ENCODE measurements at places on chromosomes 1 and 21.
A peak's percentile ranks its signal among the peaks of the same experiment; 100 is the strongest.

DNA sequence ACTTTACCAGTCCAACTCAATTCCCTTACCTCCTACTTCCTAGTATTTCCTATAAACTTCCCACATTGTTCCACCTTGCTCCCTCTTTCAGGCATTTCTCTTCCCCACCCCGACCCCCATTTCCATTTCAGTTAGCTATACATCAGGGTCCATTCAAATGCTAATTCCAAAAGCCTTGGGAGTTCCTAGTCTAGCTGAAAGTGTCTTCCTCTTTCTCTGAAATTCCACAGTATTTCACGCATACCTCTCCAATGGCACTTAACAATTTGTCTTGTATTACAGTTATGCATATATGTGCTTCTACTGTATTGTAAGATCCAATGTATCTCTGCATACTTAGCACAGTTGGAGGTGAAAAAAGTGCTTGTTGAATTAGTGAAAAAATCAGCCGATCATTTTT lies 94.9 kb downstream of the ZNF644 start:
- no peak for DNase-seq

GRCh38 chr1:64663668-64664067 lies 81.2 kb upstream of the RAVER2 start:
- no peak for DNase-seq

DNA sequence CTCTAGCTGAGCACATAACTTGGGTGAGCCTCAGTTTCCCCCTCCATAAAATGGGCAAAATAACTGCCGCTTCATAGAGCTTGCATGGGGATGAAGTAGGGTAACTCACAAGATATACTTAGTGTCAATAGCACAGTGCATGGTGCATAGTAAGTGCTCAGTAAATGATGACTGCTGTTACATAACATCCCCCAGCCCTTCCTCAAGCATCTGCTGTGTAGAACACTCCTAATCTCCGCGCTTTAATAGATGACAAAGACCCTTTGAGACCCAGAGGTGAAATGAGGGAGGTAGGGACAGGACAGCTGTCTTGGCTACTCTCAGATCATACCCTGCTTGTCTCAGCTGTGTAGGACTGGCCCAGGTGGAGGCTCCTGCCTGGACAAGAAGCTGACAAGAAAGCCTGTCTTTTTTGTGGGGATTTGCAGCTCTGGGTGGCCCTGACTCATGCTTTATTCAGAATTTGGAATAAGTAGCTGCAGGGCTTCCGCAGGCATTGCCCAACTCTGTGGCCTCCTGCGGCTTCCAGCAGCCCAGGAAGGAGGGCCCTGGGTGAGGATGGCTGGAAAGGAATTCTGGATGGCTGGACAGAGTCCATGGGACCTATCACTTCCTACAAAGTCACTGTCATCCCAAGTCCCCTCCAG lies 20.7 kb upstream of the PADI4 start:
- DNase-seq: peak; percentile 66

- no peak for DNase-seq
Observed at GRCh38 chr1:62435231-62436038, 1.4 kb upstream of the USP1 start.

DNA sequence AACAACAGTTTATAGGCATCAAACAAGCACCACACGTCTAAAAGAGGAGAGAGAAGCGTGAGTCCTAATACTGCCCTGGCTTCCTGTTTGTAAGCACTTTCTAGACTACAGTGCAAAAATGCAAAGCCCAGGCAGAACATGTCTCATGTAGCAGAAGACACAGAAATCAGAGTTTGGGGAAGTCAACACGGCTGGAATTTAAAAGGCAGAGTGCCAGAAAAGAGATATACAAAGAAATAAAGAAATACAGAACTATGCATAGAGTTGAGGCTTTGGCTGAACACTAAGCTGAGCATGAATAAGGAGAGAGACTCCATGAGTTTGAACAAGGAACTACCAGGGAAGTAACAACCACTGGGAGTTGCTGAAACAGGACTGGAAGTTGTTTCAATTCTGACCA lies 566.6 kb upstream of the NR5A2 start:
- no peak for DNase-seq

- no peak for DNase-seq
Observed at GRCh38 chr21:15362458-15362857, 297.7 kb upstream of the NRIP1 start.

DNA sequence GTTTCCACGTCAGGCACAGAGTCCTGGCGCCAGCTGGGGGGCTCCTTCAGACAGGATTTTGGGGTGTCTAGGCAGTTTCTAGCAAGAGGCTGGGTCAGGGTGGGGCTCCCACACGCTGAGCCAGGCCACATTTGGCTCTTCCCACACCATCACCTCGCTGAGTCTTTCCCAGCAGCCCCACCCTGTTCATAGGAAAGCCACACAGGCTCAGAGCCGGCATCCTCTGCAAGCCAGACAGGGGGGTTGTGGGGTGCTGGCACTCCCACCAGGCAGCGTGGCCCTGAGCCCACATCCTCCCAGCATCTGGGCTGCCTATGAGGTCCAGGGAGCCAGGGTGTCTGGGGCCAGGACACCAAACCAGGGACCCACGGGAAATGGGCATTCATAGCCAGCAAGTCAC lies 2.8 kb upstream of the GPR153 start:
- DNase-seq: no peak

- DNase-seq: no peak
Observed at GRCh38 chr1:18149027-18149641, 41.5 kb downstream of the IGSF21 start.

GRCh38 chr1:240194120-240194519 lies 102.4 kb downstream of the FMN2 start:
- no peak for DNase-seq

DNA sequence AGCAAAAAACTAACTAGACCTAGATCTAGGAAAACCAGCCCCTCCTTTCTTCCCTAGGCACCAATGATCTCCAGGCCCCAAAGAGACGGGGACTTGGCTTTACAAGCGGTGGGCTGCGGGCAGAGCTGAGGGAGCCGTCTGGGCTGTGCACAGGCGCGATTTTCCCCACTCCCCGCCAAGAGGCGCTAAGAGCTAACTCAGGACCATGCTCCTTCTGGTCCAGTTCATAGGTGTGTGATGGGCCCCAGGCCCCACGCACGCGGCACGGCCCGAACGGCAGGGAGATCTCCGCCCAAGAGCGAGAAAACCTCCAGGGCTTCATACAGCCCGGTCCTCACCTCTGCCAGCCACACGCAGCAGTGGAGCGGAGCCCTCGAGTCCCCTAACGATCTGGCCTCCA lies 7.5 kb upstream of the GPR153 start:
- DNase-seq: no peak

GRCh38 chr1:111201275-111202090 lies 1.0 kb upstream of the DENND2D start:
- peak; percentile 38 for DNase-seq

- no peak for DNase-seq
Observed at GRCh38 chr1:57798543-57798942, 374.7 kb upstream of the DAB1 start.

- DNase-seq: no peak
Observed at GRCh38 chr1:27603309-27603680, 649 bp downstream of the AHDC1 start.

- no peak for DNase-seq
Observed at GRCh38 chr1:155892796-155893195, 18.4 kb downstream of the RIT1 start.

GRCh38 chr1:2803086-2803930 lies 1.8 kb upstream of the TTC34 start:
- DNase-seq: no peak

- no peak for DNase-seq
Observed at GRCh38 chr21:26453267-26453666, 119.8 kb downstream of the CYYR1 start.

All from MV-4-11 (cell line).